CD4-positive, alpha-beta T cell (primary cell): ENCODE measurements at places on chromosomes 1 and 21. TPM values are rescaled to one million over a fixed set of nuclear protein-coding genes. Genes with fewer than 3 reads are reported as not detected.

The KCNA2 gene
- total RNA-seq = 0.78 TPM

The ELAVL4 gene
- total RNA-seq = not detected

The ZNF670 gene
- 0.28 TPM for total RNA-seq

The UBASH3A gene
- total RNA-seq = 60.8 TPM

The SLC27A3 gene
- total RNA-seq = 4.4 TPM

DNA sequence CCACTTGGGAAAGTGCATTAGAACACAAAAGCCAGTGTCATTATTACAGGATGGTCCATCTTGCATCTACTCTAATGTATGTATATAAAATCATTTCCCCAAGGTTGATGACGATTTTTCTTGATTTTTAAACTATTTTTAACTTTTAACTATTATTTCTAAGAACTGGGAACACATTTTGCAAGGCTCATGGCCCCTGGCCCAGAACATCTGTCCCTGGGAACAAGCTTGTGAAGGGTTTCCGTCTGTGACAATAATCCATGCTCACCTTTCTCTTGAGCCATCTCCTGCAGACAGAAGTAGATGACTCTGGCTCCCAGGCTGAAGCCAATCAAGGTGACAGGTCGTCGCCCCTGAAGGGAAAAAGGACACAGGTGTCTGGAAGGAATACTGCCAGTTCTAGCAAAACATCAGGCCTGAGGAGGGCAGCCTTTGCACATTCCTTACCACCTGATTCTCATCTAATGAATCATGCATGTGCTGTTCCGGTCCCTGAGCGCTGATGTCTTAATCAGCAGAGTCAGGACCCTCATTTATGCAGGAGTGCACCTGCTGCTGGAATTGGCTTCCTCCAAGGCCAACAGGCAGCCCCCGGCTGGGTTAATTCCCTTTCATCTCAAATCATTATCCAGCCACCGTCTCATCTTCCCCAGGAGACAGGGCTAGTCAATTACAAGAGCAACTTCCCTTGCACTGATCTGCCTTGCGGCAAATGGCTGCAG is 62.5 kb downstream of the TMCO4 start:
- DNase-seq = no peak

- no peak for DNase-seq
These were observed 141.4 kb upstream of the ETS2 start for GRCh38 chr21:38664315-38664714.

GRCh38 chr1:191152776-191153175 is 675.1 kb upstream of the BRINP3 start:
- DNase-seq = no peak

The SLC22A15 gene
- 0.08 TPM for total RNA-seq

The SOX13 gene
- total RNA-seq = 1.9 TPM

DNA sequence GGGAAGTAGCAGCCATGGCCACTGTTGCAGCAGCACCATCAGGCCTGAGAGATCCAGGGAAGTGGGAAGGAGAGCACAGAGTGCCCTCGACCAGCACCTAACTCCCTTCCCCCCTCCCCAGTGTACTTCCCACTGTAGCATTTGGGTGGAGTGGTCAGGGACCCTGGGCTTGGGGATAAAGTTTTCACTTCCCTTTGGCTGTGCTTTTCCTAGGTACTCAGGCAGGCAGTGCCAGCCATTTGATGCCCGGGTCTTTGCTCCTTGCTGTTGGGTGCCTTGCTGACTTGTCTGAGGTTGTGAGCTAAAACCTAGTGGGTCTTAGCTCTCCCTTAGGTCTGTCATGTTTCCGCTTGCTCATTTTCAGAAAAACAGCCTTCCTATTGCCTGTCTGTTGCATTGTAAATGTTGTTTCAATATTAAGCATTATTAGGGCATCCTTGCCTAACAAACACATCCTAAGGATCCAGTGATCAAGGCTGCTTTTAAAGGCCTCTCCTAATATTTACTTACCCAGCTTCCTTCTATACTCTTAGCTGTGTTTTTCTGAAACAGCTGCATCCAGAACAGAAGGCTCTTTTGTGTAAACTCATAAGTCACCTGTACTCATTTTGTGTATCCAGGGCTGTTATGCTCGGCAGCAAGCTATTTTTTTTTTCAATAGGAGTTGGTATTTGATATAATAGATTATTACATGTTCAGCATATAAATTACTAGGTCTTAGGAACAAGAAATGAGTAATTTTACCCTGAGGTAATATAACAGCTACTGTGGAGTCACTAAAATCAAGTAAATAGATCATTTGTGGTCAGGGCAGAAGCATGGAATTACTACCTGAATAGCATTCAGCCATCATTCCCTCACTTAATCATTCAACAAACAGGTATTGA is 418.6 kb upstream of the PROX1 start:
- no peak for DNase-seq

The KRTAP11-1 gene
- total RNA-seq = not detected

DNA sequence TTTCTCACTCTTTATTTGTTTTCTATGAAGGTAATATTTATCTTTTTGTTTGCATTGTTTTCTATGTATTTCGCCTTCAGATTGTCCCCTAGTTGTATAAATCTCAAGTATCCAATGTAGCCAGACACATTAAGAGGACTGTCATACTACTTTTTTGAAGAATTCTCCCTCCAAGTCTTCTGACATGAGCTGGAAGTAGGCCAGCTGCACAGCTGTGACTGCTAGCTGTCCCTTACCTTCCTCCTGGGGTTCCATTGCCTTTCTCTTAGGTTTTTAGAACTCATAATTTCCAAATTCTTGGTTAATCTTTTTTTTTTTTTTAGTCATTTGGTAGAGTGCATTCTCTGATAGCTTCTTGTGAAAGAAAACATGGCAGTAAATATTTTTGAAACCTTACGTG is 46.2 kb downstream of the MTR start:
- DNase-seq = no peak

The NBPF26 gene
- 26.0 TPM for total RNA-seq

GRCh38 chr21:14454016-14455009 is 71.4 kb upstream of the HSPA13 start:
- DNase-seq = no peak

- DNase-seq = no peak
These were observed 11.9 kb downstream of the GBP5 start for GRCh38 chr1:89260566-89261255.

DNA sequence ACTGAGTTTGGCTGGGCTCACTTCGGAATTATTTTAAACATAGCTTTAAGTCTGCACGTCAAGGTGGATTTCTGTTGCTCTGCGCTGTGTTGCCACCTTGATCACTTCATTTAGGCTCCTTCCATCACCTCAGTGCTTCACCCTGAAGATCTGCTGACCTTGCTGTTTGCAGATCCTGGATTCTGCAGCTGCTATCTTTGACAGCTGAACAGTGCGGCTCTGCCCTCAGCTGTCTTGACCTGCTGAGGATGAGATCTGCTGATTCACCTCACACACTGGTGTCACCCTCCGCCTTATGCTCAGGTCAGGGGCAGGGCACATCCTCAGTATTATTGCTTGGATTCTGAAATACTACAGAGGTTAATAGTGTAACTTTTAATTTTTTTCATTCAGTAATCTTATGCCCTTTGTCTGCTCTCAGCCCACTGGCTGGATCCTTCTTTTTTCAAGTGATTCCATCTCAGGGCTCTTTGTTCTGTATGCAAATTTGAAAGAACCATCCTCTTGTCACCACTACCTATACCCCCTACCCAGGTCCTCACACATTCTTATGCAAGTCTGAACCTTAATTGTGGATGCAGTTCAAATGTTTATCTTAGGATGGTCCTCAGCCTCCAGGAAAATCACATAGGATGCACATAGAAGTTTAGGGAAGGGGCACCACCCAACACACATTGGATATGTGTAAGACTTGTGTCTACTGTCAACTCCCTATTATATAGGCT is 364.0 kb downstream of the OLFM3 start:
- no peak for DNase-seq

DNA sequence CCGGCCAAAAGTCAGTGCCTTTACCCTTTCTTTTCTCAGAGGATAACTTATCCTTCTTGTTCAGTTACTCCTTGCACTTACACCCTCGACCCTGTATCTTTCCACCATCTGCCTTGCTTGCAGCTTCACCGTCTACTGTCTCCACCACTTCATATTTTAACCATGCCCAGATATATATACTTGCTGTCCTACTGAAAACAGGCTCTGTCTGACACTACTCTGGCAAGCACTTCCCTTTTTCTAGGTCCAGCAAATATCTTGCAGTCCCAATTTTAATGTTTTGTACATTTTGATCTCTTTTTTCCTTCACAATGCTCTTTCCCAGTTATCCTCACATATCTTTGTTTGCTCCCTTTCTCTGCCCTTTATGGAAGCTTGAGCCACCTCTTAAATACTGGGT is 308.6 kb downstream of the TPR start:
- no peak for DNase-seq

GRCh38 chr1:2983319-2983705 is 38.0 kb upstream of the ACTRT2 start:
- DNase-seq = no peak

The CFHR5 gene
- total RNA-seq = not detected

GRCh38 chr1:204102029-204102611 is 29.2 kb downstream of the SOX13 start:
- peak; percentile 11 for DNase-seq

GRCh38 chr1:117171900-117172511 is 38.7 kb downstream of the VTCN1 start:
- DNase-seq = no peak

The SLC5A3 gene
- total RNA-seq = 4.6 TPM

GRCh38 chr1:54940042-54940441 is 40.4 kb upstream of the TMEM61 start:
- no peak for DNase-seq

The LBR gene
- 118 TPM for total RNA-seq

The USP21 gene
- total RNA-seq = 44.4 TPM

DNA sequence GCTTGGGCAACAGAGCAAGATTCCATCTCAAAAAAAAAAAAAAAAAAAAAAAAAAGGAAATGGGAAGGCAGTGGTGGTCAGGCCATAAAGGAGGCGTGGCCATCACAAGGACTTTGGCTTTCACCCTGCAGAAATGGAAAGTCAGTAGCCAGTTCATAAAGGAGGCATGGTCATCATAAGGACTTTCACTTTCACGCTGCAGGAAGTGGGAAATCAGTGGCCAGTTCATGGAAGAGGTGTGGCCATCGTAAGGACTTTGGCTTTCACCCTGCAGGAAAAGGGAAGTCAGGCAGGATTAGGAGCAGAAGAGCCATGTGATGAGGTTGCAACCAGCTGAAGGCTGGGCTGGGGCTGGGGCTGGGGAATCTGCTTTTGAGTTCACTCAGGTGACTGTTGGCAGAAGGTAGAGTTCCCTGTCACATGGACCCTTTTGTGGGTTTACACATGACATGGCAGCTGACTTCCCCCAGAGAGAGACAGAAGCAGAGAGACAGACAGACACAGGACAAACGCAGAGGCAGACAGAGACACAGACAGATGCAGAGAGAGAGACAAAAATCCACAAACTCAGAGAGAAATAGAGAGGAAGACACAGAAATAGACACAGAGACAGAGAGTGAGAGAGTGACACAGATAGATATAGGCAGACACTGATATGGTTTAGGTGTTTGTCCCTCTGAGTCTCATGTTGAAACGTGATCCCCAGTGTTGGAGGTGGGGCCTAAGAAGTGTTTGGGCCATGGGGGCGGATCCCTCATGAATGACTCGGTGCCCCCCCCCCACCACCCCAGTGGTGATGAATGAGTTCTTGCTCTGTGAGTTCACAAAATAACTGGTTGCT is 263.9 kb upstream of the KAZN start:
- DNase-seq = no peak

- DNase-seq = no peak
These were observed 87.9 kb upstream of the LMO4 start for GRCh38 chr1:87240661-87241285.

GRCh38 chr1:42784946-42785693 is at the start of gene TMEM269:
Gene TMEM269, plus strand, starts transcription at chr1:42784991. Its CDS starts 4,903 bp downstream, at chr1:42789894.
- peak; percentile 60 for DNase-seq

- DNase-seq = peak; percentile 72
These were observed 20.9 kb upstream of the NCMAP start for GRCh38 chr1:24535021-24535424.

The MPZ gene
- total RNA-seq = 3.1 TPM

GRCh38 chr21:45334134-45334533 is 46.4 kb upstream of the POFUT2 start:
- DNase-seq = no peak

GRCh38 chr21:28910280-28910887 is 82.3 kb downstream of the LTN1 start:
- no peak for DNase-seq

DNA sequence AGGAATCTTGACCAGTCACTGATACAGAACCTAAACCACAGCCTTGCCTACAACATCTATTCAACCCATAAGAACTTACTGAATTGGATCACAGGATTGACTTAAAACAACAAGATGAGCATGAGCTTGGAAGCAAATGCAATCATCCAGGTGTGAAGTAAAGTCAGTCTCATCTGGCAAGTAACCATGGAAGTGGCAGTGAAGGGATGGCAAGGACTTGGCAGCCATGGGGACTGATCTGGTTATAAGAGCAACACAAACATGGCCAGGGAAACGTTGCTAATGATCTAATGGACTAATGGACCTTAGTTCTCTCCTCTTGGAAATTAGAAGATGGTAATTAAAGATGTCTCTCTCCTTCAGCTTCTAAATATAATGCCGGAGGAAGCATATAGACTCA is 133.1 kb downstream of the VAV3 start:
- no peak for DNase-seq

The SPSB1 gene
- 2.3 TPM for total RNA-seq

DNA sequence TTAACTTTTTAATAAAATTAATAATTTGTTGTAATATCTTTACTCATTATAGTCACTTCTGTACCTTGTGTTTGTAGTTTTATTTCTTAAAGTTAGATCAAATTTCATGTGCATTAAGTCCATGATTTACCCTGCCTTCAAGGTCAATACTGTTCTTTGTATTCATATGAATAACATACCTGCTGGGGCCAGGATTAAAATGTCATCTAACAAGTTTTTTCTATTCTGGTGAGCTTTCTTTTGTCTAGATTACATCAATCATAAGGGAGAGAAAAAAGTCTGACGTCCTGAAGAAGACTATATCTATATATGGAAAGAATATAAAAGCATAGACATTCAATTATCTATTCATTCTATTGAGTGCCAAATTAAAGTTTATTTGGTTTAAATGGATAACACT is 232.6 kb downstream of the COL11A1 start:
- DNase-seq = no peak

The ATP5PF gene
- total RNA-seq = 26.7 TPM

DNA sequence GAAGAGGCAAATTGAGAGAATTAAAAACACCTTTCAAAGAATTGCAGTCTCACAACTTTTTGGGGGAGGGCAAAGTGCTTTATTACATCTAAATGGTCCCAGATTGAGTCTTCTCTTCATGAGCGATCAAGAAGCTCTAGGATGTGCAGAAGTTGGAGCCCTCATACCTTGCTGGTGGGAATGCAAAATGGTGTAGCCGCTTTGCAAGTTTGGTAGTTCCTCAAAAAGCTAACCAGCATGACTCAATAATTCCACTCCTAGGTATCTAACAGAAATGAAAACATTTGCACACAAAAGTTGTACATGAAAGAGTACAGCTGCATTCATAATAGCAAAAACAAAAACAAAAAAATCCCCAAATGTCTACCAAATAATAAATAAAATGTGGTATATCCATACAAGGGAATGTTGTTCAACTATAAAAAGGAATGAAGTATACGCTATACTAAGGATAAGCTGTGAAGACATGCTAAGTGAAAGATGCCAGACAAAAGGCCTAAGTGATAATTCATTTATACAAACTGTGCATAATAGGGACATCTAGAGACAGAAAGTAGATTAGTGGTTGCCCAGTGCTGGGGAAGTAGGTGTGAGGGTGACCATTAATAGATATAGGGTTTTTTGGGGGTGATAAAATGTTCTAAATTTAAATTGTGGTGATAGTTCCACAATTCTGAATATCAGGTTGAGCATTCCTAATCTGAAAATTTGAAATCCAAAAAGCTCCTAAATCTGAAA is 55.2 kb downstream of the SELENOF start:
- DNase-seq = no peak
